ENCODE measurements at places on chromosomes 2 and 18.

GRCh38 chr18:47522359-47522758 is 270.9 kb upstream of the SKOR2 start:
- no peak for DNase-seq

DNA sequence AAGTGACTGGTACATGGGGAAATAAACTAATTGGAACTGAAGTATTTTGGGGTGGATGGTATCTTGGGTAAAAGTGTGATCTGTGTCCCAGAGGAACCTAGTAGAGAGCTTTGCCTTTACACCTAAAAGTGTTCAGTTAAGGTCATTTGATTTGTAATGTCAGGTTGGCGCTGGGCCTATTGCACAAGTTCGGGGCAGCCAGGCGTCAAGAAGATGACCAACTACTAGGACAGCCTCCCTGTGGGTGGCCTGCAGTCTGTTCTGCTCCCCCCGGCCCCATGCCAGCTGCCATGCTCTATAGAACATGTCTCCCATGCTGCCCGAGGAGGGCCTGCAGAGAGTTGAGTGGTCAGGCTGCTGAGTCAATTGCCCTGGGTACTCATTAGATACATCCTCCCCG is 10.1 kb downstream of the RRM2 start:
- DNase-seq, result no peak

DNA sequence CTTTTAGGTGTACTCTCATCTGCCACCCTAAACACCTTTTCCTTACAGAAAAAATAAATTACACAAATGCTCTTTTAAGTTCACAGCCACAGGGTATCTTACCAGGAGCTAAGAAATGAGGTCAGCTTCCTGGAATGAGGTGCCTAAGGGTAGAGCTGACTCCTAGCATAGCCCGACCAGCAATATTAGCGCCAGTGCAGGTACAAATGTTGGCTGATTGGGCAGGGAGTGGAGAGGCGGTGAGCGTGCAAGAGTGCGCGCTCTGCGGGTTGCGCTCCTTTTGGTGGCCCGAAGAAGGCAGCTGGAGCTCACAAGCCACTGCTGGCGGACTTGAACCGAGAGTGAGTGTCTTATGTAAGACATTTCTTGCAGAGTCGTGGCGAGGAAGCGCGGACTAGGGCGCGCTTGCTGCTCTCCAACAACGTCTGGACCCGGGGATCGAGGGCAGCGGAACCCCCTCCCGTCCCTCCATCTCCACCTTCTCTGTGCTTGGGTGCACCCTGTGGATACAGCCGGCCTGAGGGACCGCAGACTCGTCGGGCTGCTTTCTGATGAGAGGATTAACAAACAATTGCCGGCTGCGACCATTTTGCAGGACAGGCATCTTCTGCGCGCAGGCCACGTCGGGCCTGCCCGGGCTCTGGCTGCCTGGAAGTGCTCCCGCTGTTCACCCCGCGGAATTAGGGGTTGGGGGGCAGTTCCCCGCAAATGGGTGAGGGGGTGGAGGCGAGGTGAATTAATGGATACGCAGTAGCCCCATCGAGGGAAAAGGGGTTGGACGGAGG is 17.3 kb downstream of the BOLA3 start:
- DNase-seq, result no peak

DNA sequence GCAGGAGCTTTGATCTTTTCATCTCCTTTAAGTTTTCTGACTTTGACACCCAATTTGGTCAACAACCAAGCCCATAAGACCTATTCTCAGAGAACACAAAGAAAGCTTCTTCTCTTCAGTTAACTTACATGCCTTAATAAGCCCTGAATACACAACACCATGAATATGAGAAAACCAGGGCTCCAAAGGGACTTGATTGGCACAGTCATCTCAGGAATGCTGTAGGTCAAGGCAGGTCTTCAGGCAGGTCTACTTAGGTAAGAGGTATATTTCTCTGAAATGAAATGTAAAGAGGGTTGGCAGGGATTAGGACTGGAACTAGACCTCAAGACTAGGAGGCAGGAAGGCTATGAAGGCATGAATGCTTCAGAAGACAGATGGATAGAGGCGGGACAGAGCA is 24.4 kb upstream of the EIF2AK3 start:
- DNase-seq, result no peak

- no peak for DNase-seq
Observed at GRCh38 chr2:45962177-45962921, 310.9 kb downstream of the PRKCE start.

DNA sequence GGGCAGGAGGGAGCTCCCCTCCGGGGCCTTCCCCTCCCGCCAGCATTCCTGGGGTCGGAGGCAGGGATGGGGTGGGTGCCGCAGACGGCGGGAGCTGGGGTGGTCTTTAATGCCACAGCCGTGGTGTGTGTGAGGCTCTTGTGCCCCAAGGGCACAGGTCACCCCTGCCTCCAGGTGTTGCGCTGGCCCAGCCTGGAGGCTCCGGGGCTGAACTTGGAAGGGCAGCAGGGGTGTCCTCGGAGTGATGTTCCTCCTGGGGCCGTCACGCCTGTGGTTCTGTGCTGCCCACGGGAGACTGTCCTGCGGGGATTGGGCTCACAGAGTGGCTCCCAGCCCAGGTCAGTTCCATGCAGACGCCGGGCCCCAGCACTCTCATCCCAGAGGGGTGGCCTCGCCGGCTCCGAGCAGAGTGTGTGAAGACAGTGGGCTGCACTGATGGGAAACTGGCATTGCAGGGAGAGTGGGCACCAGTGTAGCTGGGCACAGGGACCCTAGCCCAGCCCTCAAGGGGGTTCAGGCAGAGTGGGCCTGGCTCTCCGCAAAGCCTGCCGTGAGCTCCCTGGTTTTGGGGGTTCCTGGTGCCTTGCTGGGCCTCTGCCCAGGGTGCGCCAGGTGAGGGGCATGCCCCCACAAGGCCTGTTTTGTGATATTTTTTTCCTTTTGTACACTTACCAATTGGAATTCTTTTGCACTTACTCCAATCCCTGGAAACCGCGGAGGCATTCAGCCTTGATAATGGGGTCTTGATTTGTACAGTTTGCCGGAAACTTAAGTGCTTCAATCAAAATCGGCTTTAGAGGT is 56.7 kb downstream of the NFATC1 start:
- no peak for DNase-seq

GRCh38 chr2:60046529-60046928 is 506.9 kb downstream of the BCL11A start:
- no peak for DNase-seq

DNA sequence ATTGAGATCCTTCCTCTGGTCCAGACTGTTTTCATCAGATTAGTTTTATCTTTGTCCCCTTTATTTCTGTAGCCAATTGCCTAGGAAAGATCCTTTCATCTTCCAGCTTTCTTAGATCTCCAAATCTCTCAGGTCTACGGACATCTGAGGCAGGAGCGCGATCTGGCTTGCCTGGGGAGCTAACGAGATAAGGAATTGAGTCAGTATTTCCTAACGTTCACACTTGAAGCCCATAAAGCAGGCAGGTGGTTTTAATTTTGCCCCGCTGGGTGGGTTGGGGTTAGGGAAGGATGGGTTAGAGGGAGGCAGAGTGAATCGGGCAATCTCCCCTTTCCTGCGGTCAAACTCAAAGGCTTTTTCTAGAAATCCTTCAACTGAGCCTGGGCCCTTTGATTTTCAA is 727 bp upstream of the TTLL4 start:
- DNase-seq, result no peak

DNA sequence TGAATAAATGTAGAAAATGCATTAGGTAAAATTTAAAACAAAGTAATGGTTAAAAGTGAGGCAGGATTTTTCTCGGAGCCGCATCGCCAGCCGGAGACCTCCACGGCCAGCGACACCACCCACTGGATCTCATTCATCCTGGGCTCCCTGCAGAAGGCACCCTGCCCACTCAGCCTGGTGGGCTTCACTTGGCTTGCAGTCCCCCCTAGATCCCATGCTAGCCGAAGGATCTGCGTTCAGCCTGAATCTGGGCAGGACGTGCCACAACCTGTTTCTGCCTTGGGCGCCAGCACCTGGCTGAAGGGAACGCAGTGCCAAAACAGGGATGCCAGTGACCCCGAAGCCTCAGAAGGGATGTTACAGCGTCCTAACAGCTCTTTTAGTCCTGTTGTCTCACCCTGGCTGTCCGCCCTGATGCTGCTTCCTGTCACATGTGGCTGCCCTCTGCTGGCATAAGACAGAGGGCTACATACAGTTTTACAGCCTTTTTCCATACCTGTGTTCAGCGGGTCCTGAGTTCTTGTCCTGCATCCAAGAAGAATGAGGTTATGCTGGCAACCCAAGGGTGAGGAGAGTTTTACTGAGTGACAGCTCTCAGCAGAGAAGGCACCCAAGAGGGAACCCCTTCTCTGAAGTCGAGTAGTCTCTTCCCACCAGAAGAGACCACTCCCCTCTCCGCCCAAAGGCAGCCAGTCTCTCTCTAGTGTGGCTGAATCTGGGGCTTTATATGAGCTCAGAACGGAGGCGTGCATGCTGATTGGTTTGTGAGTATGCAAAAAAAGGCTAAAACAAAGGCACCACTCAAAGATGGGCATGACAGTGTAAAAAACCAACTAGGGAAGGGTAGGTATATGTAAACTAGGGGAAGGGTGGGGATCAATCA is 173.1 kb upstream of the GYPC start:
- DNase-seq, result no peak

- DNase-seq, result no peak
Observed at GRCh38 chr2:67842375-67842959, 220.3 kb downstream of the C1D start.

DNA sequence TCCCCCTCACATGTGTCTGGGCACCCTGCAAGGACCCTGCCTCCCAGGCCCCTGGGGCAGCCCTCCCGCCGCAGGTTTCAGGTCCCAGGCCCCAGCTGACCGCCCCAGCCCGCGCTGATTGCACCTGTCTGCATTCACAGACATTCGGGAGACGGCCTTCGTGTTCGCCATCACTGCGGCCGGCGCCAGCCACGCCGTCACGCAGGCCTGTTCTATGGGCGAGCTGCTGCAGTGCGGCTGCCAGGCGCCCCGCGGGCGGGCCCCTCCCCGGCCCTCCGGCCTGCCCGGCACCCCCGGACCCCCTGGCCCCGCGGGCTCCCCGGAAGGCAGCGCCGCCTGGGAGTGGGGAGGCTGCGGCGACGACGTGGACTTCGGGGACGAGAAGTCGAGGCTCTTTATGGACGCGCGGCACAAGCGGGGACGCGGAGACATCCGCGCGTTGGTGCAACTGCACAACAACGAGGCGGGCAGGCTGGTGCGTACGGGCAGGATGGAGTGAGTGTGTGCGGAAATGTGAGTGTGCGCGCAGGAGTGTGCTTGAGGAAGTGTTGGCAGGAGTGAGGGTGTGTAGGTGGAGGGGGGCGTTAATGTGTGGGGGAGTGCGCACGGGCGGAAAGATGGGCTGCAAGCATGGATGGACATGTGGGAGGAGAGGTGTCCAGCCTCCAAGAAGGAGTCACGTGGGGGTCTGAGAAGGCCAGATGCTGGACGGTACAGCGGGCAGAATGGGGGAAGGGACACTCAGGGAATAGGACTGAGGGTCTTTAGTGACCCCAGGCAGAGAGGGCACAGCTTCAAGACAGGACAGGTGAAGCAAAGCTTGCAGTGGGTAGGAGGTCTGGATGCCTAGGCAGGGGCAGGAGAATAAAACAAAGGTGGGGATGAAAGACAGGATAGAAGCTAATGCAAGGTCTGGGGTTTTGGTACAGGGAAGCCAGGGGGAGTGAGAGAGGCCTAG is 9.0 kb upstream of the WNT10A start:
- DNase-seq, result no peak

- DNase-seq, result no peak
Observed at GRCh38 chr2:208671886-208672680, 265.5 kb downstream of the PTH2R start.

DNA sequence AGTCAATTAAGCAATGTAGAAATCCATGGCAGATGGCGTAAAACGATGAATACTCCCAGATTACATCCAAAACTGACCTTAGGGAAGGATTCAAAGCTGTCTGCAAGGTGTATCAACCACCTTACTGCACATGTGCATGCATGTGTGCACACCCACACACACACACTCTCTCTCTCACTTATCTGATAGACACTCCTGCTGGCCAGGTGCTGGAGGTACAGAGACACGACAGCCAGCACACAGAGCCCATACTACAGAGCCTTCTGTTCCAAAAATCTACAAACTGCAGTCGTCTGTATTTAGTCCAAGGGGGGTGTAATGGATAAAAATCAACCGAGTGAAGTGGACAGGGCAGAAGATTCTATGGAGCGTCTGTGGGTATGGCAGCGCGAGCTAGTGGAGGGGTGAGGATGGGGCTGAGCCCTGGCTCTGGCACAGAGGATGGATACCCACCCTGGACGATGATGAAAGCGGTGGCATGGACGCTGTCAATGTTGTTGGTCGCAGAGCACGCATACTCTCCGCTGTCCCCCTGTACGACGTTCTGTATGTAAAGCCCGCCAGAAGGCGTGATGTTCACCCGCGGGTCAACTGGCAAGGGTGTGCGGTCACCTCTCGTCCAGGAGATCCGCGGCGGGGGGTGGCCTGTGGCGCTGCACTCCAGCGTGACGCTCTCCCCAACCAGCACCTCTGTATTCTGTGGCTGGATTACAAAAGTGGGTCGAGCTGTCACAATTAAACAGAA is 78.4 kb downstream of the PXDN start:
- no peak for DNase-seq

DNA sequence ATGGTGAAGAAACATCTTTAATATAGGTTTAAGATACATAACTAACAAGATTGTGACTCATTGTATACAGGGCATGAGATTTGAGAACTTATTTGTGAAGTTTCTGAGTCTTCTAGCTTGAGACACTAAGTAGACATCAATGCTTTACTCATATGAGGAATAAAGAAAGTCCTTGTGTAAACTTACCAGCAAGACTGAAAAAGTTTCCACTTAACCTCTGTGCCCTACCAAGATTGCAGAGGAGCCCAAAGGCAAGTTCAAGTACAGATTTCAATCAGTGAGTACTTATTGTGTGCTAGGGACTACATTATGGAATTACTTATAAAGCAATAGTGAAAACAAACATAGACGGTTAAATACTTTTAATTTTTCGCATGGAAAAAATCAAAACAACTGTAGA is 1041.2 kb upstream of the CELF4 start:
- DNase-seq, result no peak

DNA sequence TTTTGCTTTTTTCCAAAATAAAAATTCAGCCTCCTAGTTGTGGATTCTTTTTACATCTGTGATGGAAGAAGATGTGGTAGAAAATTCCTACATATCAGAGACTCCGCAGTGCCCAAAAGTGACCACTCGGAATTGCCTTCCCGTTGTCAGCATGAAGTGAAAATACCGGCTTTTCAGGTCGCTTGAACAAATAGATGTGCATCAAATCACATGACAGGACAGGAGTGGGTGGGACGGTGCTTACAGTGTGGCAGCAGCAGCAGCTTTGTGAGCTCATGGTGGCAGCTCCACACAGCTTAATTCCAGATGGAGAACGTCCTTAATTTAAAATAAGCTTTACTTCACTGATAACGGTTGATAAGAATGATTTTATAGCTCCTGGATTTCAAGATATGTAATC is 20.3 kb downstream of the SALL3 start:
- DNase-seq, result no peak

All from endothelial cell (in vitro differentiated cells).